ENCODE measurements at places on chromosomes 7 and 10.

- no peak for DNase-seq
Observed at GRCh38 chr10:71679425-71679824, 40.2 kb downstream of the C10orf105 start.

- DNase-seq = peak; percentile 17
Observed at GRCh38 chr10:13390604-13391522, 42.8 kb upstream of the SEPHS1 start.

GRCh38 chr7:69002416-69002815 is 595.9 kb upstream of the AUTS2 start:
- DNase-seq = no peak

- DNase-seq = no peak
Observed at GRCh38 chr10:38050212-38050611, 39.7 kb downstream of the ZNF33A start.

DNA sequence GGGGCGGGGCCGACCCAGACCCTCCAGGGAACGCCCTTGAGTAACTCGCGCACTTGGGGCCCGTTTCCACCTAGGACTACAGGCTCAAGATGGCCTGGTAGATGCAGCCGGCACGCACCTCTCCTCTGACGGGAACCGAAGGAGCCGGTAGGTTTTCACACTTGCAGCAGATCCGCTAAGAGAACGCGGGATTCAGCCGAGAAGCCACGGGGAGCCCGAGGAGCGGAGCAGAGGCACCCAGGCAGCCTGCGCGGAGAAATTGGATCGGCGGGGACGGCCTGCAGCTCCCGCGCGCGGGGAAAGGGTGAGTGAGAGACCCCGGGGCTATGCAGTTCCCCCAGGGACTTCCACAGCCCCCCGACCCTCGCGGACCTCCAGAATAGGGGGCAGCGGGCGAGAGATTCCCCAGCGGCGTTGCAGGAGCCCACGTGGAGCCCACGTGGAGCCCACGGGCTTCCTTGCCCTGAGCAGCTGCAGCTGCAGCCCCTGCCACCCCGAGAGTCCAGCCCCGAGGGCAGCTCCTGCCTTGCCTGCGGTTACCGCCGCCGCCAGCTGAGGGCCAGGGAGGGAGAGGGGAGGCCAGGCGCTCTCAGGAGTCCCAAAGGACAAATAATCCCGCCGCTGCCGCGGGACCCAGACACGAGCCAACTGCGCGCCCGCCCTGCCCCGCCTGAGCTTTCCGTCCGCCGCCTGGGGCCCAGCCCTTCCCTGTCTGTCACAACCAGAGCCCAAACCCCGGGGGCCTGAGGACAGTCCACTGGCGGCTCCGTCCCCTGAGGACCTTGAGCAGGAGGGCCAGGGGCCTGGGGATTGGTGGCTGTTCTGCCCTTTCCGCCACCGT is 13.1 kb downstream of the IFT22 start:
- DNase-seq = no peak

GRCh38 chr10:127619546-127620325 is 70.6 kb downstream of the NPS start:
- peak; percentile 2 for DNase-seq

DNA sequence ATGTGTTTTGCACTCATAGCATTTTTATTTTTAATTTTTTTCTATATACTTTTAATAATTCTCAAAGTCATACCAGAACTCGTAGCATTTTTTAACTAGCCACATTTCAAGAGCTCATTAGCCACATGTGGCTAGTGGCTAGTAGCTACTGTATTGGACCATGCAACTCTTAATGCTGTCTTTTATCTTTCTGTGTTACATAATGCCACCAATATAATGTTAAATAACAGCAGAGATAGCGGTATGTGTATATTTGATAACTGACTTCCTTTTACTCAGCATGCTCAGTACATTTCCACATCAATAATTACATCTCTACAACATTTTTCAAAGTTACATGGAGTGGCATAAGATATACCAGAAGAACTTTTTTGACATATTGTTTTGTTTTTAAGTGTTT is 91.4 kb downstream of the CDK13 start:
- no peak for DNase-seq

DNA sequence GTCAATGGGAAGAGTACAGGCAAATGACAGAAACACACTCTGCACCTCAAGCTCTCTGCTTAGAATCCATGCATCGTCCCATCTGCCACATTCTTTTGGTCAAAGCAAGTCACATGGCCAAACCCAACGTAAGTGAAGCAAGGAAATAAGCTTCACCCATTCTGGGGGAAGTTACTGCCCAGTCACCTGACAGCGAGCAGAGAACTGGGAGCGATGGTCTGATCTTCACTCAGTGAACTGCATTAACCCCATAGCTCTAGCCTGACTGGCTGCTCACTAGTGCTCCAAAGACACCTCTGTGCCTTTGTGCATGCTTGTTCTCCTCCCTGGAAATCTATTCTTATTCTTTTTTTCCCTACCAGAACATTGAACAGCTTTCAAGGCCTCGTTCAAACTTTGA is 89.9 kb downstream of the APBB1IP start:
- no peak for DNase-seq

- DNase-seq = no peak
Observed at GRCh38 chr10:22527520-22527919, 182.2 kb downstream of the SPAG6 start.

DNA sequence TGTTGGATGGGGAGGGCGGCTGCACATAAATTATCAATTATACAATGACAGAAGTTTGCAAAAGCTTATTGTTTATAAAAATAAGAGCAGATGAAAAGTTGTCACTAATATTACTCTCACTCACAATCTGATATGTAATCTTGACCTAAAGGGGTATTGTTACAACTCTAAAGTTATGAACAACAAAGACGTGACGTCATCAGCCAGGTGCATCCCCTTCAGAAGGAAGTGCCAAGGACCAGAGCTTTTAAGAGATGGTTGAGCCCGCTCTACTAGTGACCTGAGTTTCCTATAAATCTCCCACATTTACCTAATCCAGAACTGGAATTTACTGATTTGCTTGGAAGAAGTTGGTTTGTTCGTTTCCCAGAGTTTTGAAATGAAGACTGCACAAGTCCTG is 247.7 kb upstream of the MGMT start:
- DNase-seq = no peak

GRCh38 chr7:91434836-91435235 is 170.6 kb downstream of the FZD1 start:
- no peak for DNase-seq

DNA sequence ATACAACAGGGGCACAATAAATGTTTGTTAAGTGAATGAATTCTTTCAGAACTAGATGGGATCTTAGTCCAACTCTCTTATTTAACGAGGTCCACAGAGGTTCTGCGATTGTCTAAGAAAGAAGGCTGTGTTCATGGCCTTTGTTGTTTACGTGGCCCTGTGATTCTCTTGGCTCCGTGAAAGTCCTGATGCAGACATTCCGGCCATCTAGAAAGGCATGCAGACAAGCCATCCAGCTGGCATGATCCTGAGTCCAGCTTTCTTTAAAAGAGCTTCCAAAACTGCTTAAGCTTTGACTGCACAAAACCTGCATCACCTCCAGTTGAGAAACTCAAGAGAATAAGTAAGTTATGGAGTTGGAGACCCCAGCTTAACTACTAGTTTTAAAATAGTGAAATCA is 26.0 kb downstream of the EGFR start:
- DNase-seq = no peak

GRCh38 chr7:940599-941408 is 13.7 kb downstream of the ADAP1 start:
- no peak for DNase-seq

- DNase-seq = no peak
Observed at GRCh38 chr10:108130575-108130974, 966.1 kb upstream of the SORCS1 start.

DNA sequence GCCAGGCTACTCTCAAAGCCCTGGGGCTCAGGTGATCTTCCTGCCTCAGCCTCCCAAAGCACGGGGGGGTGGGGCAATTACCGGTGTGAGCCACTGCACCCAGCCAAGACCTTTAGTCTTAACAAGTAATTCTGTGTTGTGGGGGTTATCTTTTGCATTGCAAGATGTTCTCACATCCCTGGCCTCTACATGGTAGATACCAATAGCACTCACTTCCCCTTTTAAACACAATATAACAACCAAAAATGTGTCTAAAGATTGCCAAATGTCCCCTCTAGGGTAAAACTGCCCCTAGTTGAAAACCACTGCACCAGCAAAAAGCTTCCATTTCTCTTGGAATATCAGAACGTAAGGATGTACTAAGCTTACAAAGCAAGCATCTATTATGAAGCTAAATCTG is 225.0 kb downstream of the CTNNA3 start:
- no peak for DNase-seq

DNA sequence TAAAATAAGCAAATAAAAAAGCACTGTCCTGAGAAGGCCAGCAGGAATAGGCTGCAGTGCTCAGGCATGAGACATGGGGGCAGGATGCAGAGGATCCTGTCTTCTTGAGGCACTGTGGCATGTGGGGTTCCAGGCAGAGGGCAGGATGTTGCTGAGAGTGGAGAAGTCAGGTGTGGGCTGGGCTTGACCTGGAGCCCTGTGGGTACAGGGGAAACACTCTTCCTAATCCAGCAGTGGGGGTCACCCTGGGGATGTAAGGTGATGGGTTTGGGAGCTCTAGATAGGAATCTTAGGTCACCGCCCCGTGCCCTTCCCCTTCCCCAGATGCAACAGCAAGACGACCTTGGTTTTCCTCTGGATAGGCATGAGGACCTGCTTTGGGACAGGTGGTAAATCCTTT is 13.6 kb downstream of the SUMF2 start:
- no peak for DNase-seq

- DNase-seq = peak; percentile 42
Observed at GRCh38 chr7:101507791-101508252, 121.3 kb downstream of the MYL10 start.

DNA sequence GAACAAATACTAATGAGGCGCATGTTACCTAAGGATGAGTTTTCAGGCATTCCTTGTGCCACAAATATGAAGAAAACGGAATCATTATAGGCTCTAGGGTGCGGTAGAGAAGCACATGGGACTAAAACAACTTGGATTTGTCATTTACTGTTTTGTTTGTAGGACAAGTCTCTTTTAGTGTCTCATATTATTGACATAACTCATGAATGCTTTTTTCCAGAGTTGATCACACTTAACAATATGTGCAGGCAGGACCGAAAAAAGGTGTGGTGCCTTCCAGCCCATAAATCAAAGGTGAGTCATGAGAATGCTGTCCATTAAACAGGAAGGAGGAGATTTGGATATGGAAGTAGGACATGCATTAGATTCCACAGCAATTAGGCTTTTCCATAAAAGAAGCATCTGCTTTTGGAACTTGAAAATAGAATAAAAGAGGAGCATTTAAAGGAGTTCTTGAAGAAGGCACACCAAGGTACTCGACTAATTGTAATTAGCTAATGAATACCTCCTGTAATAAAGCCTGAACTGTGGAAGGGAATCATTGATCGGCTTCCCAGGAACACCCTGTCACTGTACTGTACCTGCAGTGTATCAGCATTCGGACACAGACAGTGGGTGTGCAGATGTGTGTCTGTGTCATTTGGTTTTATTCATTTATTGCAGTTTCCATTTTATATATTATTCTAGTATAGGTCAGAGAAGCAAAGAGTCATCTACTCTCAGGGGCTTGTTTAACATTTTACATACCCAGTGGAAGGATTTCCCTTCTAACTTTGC is 119.7 kb upstream of the KLF14 start:
- DNase-seq = no peak

- no peak for DNase-seq
Observed at GRCh38 chr7:111262293-111263116, 171.6 kb downstream of the LRRN3 start.

GRCh38 chr7:44755698-44756627 is 7.3 kb downstream of the ZMIZ2 start:
- no peak for DNase-seq

DNA sequence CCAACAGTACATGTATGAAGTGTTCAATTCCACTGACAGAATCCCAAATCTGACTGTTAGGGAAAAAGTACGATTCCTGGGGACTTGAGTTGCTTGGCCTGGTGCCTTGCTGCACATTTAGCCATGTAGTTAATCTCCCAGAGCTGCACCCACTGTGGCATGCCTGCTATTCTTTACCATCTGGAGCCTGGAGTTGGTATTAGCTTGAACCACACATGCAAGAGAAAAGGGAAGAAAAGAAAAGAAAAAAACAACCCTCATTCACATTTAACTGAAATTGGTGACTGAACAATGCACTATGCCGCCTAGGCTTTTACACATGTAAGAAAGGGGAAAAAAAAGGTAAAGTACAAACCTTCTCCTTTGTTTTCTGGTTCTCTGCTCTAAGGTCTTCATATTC is 26.1 kb downstream of the SHTN1 start:
- no peak for DNase-seq

DNA sequence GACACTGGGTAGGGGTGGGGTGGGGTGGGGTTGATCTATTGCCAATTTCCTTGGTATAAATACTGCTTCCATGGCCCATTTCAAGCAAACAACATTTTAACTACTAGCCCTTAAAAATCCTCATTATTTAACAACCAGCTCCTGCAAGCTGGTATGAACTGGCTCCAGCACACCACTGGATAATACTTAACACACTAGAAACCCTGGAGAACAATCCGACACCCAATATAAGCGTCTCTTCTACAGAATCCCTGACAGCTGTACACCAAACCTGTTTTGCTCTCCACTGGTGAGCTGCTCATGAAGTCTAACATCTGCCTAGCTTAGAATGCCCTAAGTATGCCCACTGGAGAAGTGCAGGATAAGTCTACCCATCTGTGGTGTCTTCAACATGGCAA is 116.8 kb downstream of the HIPK2 start:
- no peak for DNase-seq

DNA sequence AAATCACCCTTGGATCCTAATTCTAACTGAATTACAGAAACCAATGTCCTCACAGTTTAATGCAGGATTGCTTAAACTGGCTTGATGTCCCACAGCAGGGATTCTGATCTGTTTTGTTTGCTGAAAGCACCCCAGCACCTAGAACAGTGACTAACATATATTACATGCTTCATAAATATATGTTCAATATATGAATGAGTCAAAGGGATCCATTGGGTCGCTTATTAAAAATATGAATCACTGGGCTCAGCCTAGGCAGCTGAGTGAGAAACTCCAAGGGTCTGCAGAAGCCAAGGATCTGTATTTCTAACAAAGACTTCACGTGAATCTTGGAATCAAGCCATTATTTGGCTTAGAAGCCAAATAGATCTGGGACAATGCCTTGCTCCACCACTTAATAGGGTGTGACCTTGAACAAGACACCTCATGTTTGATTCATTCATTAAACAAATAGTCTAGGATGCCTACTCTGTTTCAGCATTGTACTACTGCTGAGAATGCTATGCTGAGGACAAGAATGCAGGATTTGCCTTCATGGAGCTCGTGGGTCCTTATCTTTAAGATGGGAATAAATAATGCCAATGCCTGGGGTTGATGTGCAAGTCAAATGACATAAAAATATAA is 103.4 kb upstream of the DLX6 start:
- DNase-seq = no peak
